Naive thymus-derived CD8-positive, alpha-beta T cell (primary cell): ENCODE measurements at places on chromosomes 4 and X. TPM values are rescaled to one million over a fixed set of nuclear protein-coding genes. Genes with fewer than 3 reads are reported as not detected.

Gene MYOZ2
- total RNA-seq: not detected

DNA sequence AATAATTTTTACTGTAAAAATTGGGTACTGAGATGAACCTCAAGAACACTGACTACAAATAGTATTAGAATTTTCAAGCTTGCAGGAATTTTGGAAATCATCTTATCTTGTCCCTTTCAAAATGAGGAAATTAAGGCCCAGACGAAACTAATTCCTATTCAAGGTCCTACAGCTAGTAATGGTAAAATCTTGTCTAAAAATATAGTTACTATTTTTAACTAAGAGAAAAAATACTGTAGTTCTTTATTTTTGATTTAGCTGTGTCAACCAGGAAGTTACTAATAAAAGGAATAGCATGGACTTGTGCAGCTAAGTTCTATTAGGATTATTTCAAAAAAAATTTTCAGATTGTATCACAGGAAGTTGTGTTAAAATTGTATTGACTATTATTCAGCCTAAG is 12.7 kb downstream of the PRIMPOL start:
- no peaks in the 10 kb centered on the region for H3K4me1 ChIP-seq
- no peaks in the 10 kb centered on the region for H3K27me3 ChIP-seq
- no peak overlapping the region for H3K27ac ChIP-seq
- peaks cover 40% of the 10 kb centered on the region for H3K36me3 ChIP-seq

GRCh38 chr4:102693262-102693850 is 67.4 kb downstream of the MANBA start:
- no peaks in the 10 kb centered on the region for H3K27me3 ChIP-seq
- peaks cover 26% of the 10 kb centered on the region for H3K36me3 ChIP-seq
- peaks cover 7% of the 10 kb centered on the region for H3K4me1 ChIP-seq

GRCh38 chrX:31449081-31449480 is 377.2 kb upstream of the FTHL17 start:
- no peaks in the 10 kb centered on the region for H3K4me1 ChIP-seq
- no peaks in the 10 kb centered on the region for H3K27me3 ChIP-seq
- H3K36me3 ChIP-seq: no peaks in the 10 kb centered on the region
- no peak for DNase-seq
- no peak overlapping the region for H3K27ac ChIP-seq

Gene S100P
- total RNA-seq: 3.0 TPM

Gene TXK
- total RNA-seq: 140 TPM

DNA sequence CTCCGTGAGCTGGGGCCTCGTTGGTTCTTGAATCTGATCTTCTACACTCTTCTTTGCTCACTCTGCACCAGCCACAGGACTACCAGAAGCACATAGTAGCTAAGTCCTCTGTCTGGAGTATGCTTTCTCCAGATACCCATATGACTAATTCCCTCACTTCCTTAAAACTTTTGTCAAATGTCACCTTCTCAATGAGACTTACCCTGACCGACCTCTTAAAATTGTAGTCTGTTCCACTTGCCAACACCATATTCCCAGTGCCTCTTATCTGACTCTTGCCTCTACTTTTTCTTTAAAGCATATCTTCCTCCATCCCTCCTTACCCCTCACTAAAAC is 10.0 kb downstream of the PARM1 start:
- H3K27ac ChIP-seq: no peak overlapping the region
- no peaks in the 10 kb centered on the region for H3K36me3 ChIP-seq
- no peaks in the 10 kb centered on the region for H3K4me1 ChIP-seq
- no peak for DNase-seq
- no peaks in the 10 kb centered on the region for H3K27me3 ChIP-seq

DNA sequence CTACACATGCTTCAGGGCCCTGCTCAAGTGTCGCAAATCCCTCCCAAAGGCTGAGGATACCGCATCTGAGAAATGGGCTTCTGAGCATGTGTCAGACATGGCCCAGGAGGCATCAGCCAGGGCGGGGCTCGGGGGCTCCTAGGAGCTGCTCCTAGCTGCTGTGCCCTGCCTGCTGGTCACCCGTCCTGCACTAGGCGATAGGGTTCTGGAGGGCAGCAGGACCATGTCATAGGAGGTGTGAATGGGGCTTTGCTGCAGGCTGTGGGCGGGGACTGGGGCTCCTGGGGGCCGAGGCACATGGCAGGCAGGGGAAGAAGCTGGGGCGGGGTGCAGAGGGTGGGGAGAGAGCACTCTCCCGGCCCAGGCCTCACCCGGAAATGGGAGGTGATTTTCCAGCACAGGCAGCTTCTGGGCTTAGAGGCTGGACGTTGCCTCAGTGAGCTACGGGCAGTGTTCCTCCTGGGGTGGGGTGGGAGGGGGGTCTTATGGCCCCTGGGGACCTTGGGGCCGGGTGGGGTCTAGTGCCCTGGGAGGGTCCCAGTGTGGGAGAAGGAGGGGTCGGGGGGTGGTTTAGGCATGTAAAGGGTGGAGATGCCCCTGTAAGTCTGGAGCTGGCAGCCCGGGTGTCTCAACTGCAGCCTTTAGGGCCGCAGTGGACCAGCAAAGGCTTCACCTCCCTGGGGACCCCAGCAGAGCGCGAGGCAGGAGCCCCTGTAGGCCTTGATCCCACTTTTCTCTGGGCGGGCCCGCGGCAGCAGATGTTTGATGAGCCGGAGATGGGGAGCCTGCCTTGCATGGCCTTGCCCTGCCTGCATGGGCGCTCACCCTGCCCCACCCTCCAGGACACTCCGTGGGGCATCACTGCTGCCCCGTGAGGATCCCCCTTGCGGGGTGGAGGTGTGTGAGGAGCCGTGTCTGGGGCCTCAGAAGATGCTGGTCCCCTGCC is 98.6 kb upstream of the LRPAP1 start:
- DNase-seq: no peak
- no peaks in the 10 kb centered on the region for H3K36me3 ChIP-seq
- H3K27me3 ChIP-seq: no peaks in the 10 kb centered on the region
- H3K4me3 ChIP-seq: no peak overlapping the region

Gene PRRG1
- not detected for total RNA-seq

Gene MAGEC2
- total RNA-seq: not detected

DNA sequence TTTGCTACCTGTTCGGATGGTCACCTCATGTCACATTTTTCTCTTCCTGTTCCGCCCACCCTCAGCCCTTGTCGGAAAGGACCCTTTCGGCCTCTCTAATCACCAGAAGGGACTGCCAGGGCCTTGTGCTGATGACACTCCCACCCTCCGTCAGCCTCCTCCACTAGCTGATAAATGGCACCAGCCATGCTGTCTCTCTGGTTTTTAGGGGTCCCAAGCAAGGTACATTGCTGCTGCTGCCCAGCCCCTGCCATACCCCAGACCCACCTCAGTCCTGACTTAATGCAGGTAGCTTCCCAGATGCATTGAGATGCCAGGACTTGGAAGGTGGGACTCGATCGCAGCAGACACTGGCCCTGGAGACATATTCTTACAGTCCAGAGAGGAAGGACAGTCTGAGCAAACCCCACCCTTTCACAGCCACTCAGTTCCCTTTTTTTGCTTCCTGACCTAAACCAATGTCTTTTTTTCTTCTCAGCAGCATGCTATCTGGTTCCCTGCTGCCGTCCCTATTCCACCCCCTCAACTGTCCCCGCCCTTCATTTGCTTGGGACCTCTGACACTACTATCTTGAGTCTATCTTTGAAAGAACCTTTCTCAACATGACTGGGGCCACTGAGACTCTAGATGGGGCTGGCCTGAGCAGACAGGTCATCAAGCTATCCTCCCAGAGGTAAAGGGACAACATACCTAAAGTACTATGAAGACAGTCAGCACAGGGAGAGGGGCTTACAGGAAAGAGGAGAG is at the start of gene BTK:
TSS of gene BTK (minus strand) at position 397 of the 747 bp plus-strand sequence. CDS start 10,907 bp downstream, outside the sequence.
- peaks cover 5% of the 10 kb centered on the region for H3K4me1 ChIP-seq
- H3K36me3 ChIP-seq: no peaks in the 10 kb centered on the region
- no peak for DNase-seq
- no peaks in the 10 kb centered on the region for H3K27me3 ChIP-seq
- H3K27ac ChIP-seq: no peak within 1 kb of the TSS
- no peak within 1 kb of the TSS for H3K4me3 ChIP-seq

GRCh38 chr4:177455561-177455970 is 13.3 kb upstream of the AGA start:
- H3K36me3 ChIP-seq: no peaks in the 10 kb centered on the region
- H3K4me1 ChIP-seq: no peaks in the 10 kb centered on the region
- no peak for DNase-seq
- no peak overlapping the region for H3K4me3 ChIP-seq
- no peaks in the 10 kb centered on the region for H3K27me3 ChIP-seq

- H3K27me3 ChIP-seq: no peaks in the 10 kb centered on the region
- H3K4me1 ChIP-seq: peaks cover under 1% of the 10 kb centered on the region
- H3K4me3 ChIP-seq: no peak overlapping the region
- no peak for DNase-seq
- no peak overlapping the region for H3K27ac ChIP-seq
Observed at GRCh38 chr4:25351777-25352416, 25.2 kb upstream of the ANAPC4 start.

Gene ZDHHC15
- 0.69 TPM for total RNA-seq

DNA sequence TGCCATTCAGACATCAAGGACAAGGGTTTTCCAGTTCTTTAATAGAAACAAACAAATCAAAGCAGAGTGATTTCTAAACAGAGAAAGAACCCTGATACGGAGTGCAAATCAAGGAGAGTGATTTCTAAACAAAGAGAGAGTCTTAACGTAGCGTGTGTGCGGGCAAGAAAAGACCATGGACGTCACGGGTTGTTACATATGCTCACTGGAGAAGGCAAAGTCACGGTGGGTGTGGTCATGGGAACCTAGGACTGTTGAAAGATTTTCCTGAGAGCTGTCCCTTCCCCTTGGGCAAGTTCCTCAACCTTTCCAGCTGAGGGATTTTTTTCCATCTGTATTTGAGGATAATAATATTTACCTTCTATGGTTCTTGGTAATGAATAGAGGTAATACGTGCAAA is 95.0 kb upstream of the SLC34A2 start:
- H3K36me3 ChIP-seq: no peaks in the 10 kb centered on the region
- no peak overlapping the region for H3K4me3 ChIP-seq
- no peak for DNase-seq
- peaks cover 9% of the 10 kb centered on the region for H3K27me3 ChIP-seq
- H3K4me1 ChIP-seq: no peaks in the 10 kb centered on the region
- H3K27ac ChIP-seq: no peak overlapping the region

- H3K27me3 ChIP-seq: peaks cover 2% of the 10 kb centered on the region
- H3K4me3 ChIP-seq: no peak overlapping the region
- H3K27ac ChIP-seq: no peak overlapping the region
- H3K4me1 ChIP-seq: no peaks in the 10 kb centered on the region
Observed at GRCh38 chr4:22733816-22734215, 41.1 kb downstream of the GBA3 start.

DNA sequence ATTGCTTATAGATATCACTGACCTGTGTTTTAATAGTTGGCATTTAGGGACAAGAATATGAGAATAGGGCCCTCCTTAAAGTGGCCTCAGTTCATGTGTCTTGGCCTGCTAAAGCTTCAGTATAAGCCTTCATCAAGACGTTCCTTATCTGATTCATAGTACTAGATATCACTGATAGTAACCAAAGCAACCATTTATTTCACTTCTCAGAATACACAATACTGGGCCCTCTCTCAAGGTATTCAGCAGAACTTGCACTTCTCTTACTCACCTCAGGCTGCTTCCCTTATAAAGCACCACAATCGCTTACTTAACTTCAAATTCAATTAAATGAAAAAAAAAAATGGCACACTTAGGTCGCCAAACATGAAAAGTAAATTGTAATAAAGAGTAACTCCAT is 259.4 kb upstream of the PCDH7 start:
- H3K27me3 ChIP-seq: no peaks in the 10 kb centered on the region
- no peak for DNase-seq
- H3K27ac ChIP-seq: no peak overlapping the region
- H3K4me3 ChIP-seq: no peak overlapping the region
- no peaks in the 10 kb centered on the region for H3K36me3 ChIP-seq

GRCh38 chr4:7155590-7156071 is 36.7 kb upstream of the SORCS2 start:
- no peak for DNase-seq
- H3K27me3 ChIP-seq: peaks cover 20% of the 10 kb centered on the region
- H3K4me1 ChIP-seq: no peaks in the 10 kb centered on the region
- no peaks in the 10 kb centered on the region for H3K36me3 ChIP-seq
- H3K4me3 ChIP-seq: no peak overlapping the region

- H3K4me1 ChIP-seq: no peaks in the 10 kb centered on the region
- H3K27ac ChIP-seq: no peak overlapping the region
- no peaks in the 10 kb centered on the region for H3K27me3 ChIP-seq
Observed at GRCh38 chr4:22471999-22472461, 43.8 kb downstream of the ADGRA3 start.
